ENCODE measurements at places on chromosomes 4 and X.

GRCh38 chrX:47420962-47421361, 50.6 kb downstream of the ZNF157 start:
- no peak for DNase-seq

DNA sequence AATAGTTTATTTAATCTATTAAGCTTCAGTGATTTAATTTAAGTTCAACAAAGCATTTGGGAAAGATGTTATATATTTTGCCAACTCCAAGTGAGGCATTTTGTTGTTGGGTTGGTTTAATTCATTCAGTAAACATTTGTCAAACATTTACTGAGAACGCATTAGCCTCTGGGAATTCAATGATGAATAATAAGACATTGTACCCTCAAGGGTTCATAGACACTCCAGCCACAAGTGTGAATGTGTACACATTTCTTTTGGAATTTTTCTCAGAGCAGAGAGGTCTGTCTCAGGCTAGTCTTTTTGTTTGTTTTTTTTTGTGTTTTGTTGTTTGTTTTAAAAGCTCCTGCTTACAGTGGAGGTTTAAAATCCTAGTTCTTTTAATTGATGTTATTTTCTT, 203.9 kb downstream of the SOWAHB start:
- DNase-seq: no peak

DNA sequence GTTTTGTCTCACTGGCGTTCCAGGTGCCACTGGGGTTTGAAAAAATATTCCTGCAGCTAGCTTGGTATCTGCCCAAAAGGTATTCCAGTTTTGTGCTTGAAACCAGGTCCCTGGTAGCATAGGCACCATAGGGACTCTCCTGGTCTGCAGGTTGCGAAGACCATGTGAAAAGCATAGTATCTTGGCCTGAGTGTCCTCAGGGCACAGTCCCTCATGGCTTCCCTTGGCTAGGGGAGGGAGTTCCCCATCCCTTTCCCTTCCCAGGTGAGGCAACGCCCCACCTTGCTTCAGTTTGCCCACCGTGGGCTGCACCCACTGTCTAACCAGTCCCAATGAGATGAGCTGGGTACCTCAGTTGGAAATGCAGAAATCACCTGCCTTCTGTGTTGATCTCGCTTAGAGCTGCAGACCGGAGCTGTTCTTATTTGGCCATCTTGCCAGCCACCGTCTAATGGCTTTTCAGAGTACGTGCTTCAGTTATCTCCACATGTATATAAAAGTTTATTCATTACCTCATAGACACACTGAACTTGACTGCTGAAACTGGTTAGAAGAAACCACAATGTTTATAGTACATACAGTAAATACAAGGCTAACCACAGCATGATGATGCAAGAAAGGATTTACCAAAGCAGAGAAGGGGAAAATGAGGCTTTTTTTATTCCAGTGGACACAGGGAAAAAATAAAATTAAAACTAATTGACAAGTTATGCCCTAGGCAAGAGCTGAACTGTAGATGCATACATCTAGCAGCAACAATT, 10.6 kb downstream of the PBDC1 start:
- DNase-seq: no peak

DNA sequence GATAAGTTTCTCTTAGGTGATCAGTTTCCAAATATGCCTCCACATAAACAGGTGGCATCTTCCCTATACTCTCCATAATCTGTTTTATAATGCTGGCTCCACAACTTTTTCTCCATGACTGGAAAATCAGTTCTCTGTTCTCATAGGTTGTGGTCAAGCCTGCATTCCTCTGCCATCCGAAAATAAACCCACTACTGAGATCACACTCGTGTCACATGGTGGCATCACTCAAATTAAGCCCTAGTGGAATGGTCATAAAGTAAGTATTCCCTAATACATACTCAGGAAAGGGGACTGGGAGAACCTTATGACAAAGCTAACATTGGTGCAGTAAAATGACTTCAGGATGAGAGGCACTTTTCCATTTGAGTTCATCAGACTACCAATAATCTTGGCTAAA, 37.6 kb downstream of the MAGED4B start:
- DNase-seq: no peak

DNA sequence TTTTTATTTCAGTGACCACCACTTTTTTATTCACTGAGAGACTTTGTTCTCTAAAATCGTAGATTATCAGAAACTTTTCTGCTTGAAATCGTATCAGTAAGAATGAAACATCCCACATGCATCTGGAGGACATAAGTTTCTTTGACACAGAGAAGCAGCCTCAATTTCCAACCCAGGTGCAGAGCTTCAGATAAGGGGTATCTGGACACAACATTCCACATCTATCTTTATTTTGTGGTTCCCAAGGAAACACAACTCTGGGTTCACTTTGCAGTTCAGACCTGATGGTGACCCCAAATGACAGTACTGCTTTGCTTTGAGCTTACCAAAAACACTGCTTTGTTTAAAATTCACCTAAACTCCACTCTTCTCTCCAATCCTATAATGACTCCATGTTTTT, 1.3 kb upstream of the CLCN5 start:
- no peak for DNase-seq

GRCh38 chrX:40867352-40867751, 132.0 kb upstream of the MED14 start:
- no peak for DNase-seq

GRCh38 chr4:140867356-140867755, 111.2 kb upstream of the TBC1D9 start:
- no peak for DNase-seq

DNA sequence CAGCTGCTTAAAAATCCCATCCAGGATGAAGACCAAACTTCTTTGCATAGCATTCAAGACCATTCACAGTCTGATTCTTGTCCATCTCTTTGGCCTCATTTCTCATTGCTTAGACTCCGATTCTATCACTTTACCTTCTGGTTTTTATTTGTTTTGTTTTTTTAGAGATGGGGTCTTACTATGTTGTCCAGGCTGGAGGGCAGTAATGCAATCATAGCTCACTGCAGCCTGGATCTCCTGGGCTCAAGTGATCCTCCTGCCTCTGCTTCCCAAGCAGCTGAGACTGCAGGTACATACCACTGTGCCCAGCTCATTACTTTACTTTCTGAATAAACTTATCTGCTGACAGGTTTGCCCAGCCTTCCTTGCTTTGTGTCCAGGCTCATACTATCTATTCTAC, 152.8 kb downstream of the TMEM164 start:
- no peak for DNase-seq

DNA sequence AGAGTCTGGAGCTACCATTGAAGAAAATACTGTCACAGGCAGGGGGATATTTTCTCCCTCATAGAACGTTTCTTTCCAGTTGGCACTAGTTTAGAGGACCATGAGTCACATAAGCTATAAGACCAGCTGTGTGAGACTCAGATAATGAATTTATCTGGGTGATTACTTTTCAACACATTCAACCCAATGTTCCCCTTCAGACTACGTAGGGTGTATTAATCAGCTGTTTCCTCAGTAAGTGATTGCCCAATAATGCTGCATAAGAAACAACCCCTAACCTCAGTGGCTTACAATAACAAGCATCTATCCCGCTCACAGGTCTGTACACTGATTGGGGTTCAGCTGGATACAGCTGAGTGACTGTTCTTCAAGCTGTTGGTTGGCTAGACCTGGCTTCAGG, 38.1 kb downstream of the CBLL2 start:
- no peak for DNase-seq

GRCh38 chrX:142089193-142089592, 115.9 kb downstream of the MAGEC2 start:
- DNase-seq: no peak

- no peak for DNase-seq
Measured at GRCh38 chr4:76156635-76157034, 8.4 kb upstream of the NUP54 start.

- no peak for DNase-seq
Measured at GRCh38 chrX:11137543-11138139, 26.5 kb downstream of the HCCS start.

DNA sequence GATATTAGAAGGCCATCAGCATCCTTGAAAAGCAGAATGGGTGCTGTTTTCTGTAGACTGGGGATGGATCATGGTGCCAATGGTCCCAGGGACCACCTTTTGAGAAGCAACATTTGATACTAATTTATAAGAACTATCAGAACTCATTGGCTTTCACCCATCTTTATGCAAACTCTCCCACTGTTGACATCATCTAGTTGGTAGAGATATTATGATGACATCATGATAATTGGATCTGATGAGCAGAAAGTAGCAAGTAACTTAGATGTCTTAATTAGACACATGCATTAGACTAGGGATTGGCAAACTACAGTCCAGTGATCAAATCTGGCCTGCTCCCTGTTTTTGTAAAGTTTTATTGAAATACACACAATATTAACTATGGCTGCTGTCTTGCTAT, 181.0 kb downstream of the DCHS2 start:
- DNase-seq: no peak

- DNase-seq: no peak
Measured at GRCh38 chrX:19682712-19683331, 167.5 kb upstream of the MAP3K15 start.

GRCh38 chrX:130682990-130683389, 220.0 kb downstream of the ENOX2 start:
- DNase-seq: no peak

DNA sequence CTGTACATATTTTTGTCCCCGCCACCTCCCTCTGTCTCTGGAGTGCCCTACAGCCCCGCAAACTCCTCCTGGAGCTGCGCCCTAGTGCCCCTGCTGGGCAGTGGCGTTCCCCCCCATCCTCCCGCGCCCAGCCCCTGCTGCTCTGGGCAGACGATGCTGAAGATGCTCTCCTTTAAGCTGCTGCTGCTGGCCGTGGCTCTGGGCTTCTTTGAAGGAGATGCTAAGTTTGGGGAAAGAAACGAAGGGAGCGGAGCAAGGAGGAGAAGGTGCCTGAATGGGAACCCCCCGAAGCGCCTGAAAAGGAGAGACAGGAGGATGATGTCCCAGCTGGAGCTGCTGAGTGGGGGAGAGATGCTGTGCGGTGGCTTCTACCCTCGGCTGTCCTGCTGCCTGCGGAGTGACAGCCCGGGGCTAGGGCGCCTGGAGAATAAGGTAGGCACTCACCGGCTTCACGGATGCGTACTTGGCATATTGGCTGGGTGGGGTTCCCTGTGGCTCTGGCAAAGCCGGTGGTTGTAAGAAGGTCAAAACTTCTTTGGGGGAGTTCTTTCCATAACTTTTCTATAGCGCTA, 653 bp downstream of the HHIP start:
- no peak for DNase-seq

- DNase-seq: no peak
Measured at GRCh38 chr4:139515531-139515958, 40.5 kb downstream of the SETD7 start.

DNA sequence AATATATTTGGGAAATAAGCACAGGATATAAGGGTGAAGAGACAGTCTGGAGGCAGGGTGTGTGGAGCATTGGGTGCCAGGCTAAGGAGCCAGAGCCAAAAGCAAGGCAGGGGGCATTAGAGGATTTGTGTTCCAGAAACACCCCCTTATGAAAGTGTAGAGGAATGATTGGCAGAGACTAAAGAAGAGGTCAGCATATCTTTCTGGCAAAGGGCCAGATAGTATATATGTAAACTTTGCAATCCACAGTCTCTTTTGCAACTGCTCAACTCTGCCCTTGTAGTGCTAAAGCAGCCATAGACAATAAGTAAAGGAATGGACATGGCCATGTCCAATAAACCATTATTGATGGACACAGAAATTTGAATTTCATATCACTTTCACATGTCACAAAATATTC, 3.6 kb upstream of the SLC9A6 start:
- DNase-seq: no peak

DNA sequence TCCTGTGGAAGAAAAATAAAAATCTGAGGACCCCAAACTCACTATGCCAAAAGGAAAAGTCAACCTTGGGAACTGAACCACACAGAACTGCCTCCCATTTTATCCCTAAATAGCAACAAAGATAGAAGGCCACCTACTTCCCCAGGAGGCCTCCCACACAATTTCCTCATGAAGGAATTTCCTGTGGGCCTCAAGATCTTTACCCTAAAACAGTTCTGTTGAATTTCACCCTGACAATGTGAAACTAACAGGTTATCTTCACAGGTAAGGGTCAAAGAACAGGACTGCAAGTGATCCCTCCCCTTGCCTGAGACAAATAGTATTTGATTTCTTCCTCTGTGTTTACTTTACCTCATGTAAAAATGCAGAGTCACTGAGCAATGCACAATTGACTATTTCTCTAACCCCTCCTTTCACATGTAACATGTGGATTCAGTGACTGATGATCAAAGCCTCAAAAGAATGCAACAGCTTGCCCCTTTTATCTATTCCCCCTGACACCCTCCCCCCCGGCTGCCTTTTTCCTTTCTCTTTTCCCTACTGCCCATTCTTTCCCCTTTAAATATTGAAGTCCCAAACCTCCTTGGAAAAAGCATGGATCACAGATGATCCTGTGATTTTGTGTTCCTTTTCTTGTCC, 33.3 kb downstream of the MEPE start:
- no peak for DNase-seq

GRCh38 chr4:169996379-169997240, 29.6 kb downstream of the MFAP3L start:
- no peak for DNase-seq

DNA sequence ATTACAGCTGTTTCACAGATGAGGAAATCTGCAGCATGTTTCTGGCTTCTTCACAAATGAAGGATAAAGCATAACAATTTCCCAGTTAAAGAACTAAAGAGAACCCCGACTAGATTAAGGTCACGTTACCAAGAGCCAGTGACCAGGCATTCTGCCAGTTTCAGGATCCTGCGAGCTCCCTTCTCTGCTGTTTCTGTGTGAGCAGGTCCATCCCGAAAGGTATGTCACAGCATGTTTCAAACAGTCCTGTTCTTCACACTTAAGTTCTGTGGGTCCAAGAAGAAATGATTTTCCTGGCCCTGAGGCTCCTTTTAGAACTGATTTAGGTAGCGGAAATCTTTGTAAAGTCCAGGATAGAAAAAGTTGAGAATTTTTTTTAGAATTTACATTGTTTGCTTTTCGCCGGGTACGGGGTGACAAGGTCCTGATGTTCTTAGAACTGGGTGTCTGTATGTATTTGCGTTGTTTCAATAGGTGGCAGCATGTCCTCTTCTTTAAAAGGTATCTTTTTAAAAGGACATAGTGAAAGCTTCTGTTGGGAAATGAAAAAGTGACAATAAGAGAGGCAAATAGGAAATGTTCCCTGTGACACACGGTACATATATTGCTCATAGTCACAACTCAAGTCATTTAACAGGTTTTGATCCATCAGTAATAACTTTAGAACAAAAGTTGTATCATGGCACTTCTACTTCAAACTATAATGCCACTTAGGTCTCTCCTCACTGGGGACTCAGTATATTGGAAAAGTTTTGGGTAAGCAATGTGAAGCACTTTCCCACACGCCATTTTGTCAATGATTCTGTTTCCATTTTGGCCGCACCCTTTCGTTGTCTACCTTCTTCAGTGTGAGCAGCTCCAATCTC, 18.4 kb downstream of the IL21 start:
- DNase-seq: no peak
